Ecto neural progenitor cell (in vitro differentiated cells): ENCODE measurements at places on chromosomes 4 and X.
A peak's percentile ranks its signal among the peaks of the same experiment; 100 is the strongest.

DNA sequence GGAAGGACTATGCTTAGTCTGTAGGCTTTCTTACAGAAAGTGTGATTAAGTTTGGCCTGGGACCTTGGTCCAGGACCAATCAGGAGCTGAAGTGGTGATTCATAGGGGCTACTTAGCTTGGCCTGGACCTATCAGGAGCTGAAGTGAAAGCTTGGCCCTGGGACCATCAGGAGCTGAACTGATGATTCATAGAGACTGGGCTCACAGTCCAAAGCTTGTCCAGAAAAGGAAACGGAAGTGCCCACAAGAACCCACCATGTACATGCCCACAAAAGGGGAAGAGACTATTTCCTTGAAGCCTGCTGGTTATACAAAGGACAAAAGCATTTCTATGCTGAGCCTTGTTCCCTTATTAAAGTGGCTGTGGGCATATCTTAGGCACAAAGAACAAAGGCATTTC, 12.6 kb downstream of the TENT5D start:
- no peak for DNase-seq

DNA sequence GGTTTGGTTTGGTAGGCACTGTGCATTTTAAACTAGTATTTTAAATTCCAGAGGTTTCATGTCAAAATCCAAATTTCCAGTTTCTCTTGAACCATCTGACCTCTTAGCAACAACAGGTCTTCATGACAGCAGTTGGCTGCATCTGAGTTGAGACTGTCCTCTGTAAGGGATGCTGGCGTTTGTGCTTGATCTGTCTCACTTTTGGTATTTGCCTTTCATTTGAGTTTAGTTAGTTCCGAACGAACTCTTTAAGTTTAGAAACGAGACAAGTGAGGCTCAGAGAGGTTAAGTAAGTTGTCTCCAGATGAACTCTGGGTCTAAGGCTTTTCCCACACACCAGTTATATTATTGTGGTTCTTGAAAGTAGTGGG, 29.1 kb downstream of the SPARCL1 start:
- DNase-seq: no peak

DNA sequence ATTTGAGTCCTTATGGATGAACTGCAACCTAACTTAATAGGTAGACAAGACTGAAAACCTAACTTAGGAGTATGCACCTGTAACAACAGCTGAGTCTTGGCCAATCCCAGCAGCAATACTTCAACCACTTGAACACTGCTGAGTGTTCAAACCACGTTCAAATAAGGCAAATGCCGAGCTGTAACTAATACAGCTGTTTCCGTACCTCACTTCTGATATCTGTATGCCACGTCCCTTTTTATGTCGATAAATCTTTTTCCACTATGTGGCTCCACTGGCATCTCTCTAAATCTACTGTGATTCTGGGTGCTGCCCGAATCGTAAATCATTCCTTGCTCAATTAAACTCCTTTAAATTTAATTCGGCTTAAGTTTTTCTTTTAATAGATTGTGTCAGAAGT, 459.7 kb downstream of the INPP4B start:
- DNase-seq: no peak

GRCh38 chr4:107512549-107512948, 207.5 kb downstream of the PAPSS1 start:
- no peak for DNase-seq

GRCh38 chrX:77446908-77447652, at the start of gene FGF16:
TSS of gene FGF16 (plus strand) at chrX:77447389. CDS start at chrX:77447675, 286 bp downstream.
- no peak for DNase-seq

DNA sequence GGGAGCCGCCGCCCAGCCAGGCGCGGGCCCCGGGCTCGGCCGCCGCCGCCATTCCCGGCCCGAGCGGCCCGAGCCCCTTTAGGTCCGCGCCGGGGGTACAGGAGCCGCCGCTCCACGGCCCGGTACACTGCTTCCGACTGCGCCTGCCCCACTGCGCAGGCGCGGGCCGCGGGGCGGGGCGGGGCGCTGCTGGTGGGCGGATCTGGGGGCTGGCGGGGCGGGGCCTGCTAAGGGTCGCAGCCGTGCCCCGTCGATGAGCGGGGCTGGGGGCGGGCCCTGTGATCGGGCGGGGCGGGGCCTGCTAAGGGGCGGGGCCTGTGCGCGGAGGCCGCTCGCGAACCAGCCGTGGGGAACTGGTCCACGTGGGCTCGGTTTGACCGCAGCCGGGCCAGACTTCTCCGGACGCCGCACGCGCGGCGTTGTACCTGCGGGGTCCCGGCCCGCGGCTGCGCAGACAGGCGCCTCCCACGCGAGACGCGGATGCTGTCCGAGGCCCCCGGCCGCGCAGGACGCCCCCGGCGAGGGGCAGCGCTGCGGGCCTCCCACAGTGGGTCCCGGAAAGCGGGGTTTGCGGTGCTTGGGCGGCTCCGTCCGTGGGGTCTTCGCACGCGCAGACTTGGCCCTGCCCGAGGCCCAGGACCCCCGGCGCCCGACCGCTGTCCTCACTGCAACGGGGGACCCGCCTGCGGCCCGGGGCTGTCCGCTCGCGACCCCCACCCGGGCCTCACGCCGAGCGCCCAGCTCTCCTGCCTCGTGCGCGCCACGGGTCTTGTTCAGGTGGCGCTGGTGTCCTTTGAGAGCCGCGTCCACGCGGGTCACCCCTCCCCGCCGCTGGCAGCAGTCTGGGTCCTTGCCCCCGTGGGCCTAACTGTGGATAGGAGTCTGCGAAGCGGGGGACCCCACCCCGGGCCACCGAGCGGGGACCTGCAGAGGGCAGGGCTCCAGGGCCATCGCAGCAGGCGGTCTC, at the start of gene DGKQ:
DGKQ (minus strand) TSS at position 139 of the 967 bp plus-strand sequence; CDS start at position 52, 87 bp downstream.
- DNase-seq: peak; percentile 91

- DNase-seq: no peak
These were observed 109.3 kb downstream of the MAGEC2 start for GRCh38 chrX:142095651-142096245.

GRCh38 chr4:124526331-124526730, 186.2 kb downstream of the ANKRD50 start:
- DNase-seq: no peak

- DNase-seq: no peak
These were observed 73.1 kb downstream of the SPRY1 start for GRCh38 chr4:123469696-123470095.

- DNase-seq: no peak
These were observed 54.5 kb downstream of the CHM start for GRCh38 chrX:85992811-85993229.

- DNase-seq: no peak
These were observed 13.4 kb downstream of the LARP7 start for GRCh38 chr4:112650332-112650731.

DNA sequence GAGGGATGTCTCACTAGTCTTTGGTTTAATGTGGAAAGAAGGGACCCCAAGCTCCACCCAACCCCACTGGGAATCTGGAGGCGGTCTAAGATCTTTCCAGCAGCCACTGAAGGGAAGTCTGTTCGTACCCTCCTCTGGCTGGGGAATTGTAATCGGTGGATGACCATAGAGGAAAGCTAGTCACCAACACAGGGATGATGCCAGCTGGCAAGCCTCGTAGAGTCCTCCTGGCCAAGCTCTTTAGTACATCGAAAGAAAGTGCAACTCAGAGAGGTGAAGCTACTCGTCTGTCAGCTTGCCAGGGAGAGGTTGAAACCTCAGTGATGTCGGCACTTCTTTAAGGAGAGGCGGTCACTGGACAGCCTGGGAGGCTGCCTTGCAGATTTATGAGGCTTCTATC, 58.7 kb downstream of the MAMLD1 start:
- no peak for DNase-seq
